ENCODE measurements at places on chromosomes 12 and 14.
A peak's percentile ranks its signal among the peaks of the same experiment; 100 is the strongest.

DNA sequence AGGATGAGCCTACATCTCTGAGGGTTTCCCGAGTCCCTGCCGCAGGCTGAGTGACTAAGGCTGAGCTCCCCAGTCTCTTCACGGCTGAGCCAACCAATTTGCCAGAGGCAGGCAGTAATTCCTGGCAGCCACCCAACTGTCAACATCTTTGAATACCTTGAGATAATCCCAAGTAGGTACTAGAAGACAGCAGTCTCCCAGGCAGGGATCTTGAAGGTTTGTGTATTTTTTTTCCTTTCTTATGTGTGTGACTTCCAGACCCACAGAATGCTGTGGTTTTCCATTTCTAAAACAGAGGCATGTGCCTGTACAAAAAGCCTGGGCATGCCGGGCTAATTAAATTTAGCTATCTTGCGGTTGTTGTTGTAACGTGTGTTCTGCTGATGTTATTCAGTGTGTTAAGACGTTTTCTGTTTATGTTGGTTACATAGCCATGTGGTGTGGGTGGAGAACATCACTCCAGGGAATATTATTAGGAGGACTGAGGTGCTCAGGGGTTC, 155.5 kb downstream of the ANO2 start:
- no peak for DNase-seq

- peak; percentile 31 for DNase-seq
Observed at GRCh38 chr12:13472690-13473089, 276.2 kb downstream of the EMP1 start.

DNA sequence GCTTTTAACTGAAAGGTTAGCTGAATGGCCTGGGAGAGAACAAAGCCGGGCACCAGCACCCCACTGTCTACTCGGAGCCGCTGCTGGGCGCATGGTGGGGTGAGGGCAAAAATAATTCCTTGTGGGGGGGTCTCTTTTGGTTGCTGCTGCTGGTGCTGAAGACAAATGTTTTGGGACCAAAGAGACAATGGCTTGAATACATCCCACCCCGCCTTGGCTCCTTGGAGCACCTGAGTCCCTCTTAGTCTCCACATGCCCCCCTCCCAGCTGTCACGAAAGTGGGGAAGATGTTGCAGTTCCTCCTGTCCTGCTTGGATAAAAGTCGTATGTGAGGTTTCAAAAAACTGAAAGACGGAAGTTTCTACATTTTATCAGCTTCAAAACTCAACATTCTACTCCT, 85.0 kb downstream of the PIWIL1 start:
- no peak for DNase-seq

DNA sequence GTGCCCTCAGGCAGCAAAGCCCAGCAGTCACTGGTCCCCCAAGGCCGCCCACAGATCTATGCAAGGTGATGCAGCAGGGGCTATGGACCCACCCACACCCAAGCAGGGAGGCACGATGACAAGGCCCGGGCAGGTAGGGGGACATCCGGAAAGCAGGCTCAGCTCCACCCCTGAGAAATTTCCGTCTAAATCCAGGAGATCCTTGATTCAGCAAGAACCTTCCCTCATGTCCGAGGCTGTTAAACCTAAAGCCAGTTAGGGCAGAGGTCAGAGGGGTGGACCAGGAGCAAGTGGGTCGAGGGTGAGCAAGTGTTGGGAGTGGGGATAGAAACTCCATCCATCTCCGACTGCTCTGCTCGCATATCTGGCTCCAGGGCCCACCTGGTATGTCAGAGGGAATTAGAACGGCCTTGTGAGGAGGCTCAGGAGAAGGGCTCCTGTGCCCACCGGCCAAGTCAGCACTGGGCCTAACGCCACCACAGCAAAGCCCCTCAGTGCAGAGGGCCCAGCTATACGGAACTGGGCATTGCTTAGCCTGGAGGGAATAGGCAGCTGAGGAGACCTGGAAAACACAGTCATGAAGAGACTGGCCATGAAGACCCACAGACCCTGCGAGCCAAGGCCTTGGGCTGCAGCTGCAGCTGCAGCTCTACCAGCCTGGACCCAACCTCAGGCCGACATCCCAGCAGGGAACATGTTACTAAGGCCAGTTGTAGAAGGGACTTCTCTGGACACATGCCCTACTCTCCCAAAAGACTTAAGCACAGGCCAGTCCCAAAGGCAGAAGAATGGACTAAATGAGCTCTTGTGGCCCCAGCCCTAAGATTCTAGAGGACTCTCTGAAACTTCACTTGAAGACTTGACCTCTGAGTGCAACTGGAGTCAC, 34.3 kb downstream of the DAD1 start:
- no peak for DNase-seq

- no peak for DNase-seq
Observed at GRCh38 chr14:22487941-22488340, 101.1 kb downstream of the DAD1 start.

- no peak for DNase-seq
Observed at GRCh38 chr12:124401704-124402221, 106.9 kb downstream of the RFLNA start.

- peak; percentile 18 for DNase-seq
Observed at GRCh38 chr12:76346798-76347420, 1.3 kb downstream of the BBS10 start.

GRCh38 chr14:101369194-101369915, 191.9 kb upstream of the DIO3 start:
- no peak for DNase-seq

DNA sequence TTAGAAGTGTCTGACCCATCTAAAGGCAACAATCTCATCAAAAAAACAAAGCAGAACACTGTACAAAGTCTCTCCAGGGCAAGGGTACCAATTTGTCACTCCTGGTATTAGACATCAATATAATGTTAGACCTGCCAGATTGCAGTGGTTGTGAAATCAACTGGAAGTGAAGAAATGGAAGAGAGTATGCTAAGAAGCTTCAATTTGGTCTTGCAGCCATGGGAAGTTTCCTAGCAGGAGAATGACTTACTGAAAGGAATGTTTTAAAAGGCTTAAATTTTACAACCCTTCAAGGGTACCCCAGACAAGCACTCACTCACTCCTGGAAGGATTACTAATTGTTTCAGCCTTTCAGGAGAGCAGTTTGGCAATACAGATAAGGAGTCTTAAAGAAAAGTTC, 18.9 kb downstream of the LLPH start:
- no peak for DNase-seq

DNA sequence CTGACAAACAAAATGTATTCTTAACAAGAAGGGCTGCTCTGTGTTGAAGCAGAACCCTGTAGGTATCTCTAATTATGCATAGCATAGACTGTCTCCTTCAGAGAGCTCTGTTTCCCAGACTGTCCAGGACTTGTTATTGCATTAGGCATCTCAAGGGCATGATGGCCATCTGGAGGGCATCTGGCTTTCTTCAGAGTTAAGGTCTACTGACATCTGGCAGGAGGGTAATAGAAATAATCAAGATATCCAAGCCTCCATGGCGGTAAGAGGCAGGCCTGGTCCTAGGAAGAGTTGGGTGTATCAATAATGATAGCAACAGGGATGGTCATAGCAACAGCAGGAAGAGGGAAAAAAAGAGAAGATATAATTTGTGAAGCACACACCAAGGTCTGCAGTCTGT, 161.2 kb downstream of the TTC8 start:
- DNase-seq, result no peak

DNA sequence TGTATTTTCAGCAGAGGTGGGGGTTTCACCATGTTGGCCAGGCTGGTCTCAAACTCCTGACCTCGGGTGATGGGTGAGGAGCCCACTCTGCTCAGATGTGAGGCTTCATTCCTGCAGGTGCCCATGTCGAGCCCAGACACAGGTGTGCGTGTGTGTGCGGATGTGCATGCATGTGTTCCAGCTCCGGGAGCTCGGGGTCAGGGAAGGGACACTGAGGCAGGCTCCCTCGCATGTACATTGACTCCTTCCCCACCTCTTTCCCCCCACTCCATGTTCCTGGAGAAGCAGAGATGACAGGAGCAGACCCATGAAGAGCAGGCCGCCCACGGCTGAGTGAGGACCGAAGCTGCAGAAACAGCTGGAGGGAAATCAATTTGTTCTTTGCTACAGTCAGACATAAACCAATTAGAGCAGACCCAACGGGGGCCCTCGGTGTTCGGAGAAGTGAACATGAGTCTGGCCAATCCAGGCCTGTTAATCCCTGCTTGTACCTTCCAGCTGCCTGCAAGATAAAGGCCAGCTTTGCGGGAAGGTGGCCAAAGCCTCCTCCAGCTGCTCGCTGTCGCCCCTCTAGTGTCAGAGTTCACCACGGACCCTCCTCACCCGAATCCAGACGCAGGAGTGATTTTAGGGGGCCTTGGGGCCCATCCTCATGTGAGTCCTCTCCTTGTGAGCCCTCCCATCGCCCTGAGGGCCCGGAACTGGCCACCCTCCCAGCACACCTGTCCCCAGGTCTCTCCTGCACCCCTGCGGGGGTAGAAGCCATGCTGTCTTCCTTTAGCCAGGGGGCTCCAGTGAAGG, 321.0 kb upstream of the RTL1 start:
- DNase-seq, result no peak

DNA sequence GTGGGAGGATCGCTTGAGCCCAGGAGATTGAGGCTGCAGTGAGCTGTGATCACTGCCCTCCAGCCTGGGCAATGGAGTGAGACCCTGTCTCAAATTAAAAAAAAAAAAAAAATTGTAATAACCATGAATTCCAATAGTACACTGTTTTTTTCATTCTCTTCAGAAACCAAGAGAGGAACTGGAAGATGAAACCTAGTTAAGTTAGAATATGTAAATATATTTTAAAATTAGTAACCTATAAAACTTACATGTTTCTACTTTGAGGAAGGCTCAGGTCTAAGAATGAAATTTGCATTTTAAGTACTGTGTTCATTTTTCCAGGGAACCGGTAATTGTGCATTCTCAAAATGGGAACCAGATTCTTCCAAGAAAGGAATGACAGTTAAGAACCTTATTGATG, 18.8 kb downstream of the KNTC1 start:
- DNase-seq, result peak; percentile 30

GRCh38 chr12:129873111-129873832, 30.6 kb downstream of the TMEM132D start:
- no peak for DNase-seq

DNA sequence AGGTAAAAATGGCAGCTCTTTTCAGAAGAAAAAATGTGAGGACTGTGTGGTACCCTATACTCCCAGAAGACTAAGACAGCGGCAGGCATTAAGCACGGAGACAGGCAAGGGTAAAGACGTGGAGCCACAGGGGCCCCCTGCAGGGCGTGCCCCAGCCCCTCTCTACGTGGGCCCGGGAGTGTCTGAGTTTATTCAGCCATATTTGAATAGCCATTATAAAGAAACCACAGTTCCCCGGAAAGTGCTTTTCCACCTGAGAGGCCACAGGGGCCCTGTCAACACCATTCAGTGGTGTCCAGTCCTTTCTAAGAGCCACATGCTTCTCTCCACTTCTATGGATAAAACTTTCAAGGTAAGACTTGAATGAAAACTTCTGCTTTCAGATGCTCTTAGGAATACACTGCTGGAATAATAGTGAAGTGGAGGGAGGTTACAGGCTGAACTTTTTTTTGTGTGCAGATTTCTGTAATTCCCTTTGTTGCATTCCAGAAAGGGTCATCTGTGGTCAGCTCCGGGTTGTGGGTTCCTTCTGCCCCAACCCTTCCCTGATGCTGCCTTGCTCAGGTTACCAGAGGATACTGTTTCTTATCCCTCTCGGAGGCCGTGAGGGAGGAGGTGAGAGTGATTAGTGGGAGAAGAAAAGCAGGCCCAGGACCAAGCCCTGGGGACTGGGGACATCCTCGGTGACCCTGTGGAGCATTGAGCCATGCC, 58.4 kb downstream of the SLC25A47 start:
- DNase-seq, result no peak
